T-helper 9 cell (primary cell): ENCODE measurements at places on chromosomes 16 and 17.

- DNase-seq, result no peak
These were observed 4.1 kb downstream of the CCL2 start for GRCh38 chr17:34259146-34259545.

DNA sequence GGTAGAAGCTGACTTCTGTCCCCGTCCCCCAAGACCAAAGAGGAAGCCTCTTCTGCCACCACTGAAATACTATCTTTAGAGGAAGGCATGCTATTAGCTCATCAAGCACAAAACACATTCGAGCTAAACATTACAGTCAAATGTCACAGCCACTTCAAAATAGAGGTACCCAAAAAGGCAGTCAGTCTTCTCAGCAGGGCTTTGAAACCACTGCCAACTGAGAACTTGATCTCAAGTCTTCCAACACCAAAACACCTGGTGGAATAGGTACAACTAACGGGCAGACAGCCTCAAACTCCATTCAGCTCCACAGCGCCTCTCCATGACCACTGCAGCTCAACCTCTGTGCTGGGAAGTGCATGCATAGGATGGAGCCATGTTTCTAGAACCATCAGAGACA lies 36.0 kb downstream of the ZFHX3 start:
- DNase-seq, result no peak

- DNase-seq, result no peak
These were observed 485 bp downstream of the DNAJA3 start for GRCh38 chr16:4426021-4426684.

DNA sequence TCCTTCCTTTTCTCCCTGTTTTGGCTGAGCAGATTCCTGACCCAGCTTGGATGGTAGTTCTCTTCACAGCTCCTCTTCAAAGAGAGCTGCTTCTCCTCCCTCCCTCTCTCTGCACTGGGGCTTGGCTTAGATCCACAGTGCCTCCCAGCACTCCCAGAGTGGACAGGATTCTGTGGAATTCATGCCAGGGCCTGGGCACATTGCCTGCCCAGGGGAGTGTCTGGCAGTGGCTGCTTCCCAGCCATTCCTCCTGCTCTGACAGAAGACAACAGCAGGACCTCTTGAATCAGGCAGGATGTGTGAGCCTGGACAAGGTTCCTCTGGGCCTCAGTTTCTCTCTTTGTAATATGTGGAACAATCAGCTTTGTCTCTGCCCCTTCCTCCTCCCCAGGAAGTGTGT lies 4.5 kb upstream of the MMP28 start:
- DNase-seq, result no peak

- DNase-seq, result no peak
These were observed 46.0 kb upstream of the MMP2 start for GRCh38 chr16:55433030-55433429.

DNA sequence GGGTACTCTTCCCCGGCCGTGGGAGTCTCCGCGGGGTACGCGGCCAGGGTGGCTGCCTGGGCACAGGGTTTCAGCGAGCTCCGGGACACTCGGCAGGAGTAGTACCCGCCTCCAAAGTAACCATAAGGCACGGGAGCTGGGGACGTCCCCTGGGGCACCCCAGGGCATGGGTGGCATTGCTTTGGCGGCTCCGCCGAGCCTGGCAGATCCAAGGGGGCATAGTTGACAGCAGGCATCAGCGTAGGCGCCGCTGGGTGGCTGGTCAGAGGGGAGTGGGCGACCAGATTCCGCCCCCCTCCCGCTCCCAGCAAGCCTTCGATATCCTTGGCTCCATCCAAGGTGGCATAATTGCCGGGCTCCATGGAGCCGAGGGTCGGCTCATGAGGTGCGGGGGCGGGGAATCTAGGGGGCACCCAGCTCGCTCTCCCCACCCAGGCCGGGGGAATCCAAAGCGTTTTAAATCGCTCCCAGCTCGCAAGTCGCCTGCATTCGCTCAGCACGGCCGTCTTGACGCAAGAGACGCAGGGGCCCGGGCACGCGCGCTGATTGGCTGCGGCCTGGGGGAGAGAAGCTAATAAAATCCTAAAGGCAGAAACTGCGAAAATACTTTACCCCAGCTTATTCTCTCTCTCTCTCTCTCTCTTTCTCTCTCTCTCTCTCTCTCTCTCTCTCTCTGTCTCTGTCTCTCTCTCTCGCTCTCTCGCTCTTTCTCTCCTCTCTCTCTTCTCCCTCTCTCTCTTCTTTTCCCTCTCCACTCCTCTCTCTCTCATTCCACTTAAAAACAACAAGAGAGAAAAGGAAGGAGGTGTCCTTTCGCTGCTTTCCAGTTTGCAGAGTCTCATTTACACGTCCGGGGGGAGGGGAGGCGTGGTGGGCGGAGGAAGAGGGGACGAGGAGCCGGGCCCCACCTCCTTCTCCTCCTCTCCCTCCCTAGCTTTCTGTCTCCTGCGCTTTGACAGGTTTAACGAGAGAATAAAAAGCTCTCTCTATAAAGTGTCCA lies at the start of gene HOXB13:
TSS of gene HOXB13 (minus strand) at position 519 of the 1,000 bp plus-strand sequence. CDS start at position 362, 157 bp downstream.
- DNase-seq, result no peak

DNA sequence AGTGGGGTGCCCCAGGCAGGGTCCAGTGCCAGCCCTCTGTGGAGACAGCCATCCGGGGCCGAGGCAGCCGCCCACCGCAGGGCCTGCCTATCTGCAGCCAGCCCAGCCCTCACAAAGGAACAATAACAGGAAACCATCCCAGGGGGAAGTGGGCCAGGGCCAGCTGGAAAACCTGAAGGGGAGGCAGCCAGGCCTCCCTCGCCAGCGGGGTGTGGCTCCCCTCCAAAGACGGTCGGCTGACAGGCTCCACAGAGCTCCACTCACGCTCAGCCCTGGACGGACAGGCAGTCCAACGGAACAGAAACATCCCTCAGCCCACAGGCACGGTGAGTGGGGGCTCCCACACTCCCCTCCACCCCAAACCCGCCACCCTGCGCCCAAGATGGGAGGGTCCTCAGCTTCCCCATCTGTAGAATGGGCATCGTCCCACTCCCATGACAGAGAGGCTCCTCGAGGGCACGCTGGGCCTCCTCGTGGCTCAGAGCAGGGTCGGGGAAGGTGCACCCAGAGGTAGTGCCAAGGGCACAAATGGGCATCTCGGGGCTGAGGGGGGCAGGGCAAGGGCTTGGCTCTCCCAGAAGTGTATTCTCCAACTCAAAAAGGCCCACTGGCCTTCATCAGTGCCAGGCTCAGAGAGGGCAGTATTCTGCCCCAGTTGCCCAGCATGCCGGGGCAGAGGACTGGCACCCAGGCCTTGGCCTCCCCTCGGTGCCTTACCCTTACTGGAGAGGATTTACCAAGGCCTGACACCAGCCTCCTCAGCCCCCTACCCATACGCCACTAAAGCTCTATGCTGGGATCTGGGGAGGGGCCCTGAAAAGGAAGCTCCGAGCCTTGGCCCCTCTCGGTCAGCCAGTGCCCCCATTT lies at the start of gene CDH5:
TSS of gene CDH5 (plus strand) at position 259 of the 867 bp plus-strand sequence. CDS start 12,647 bp downstream, outside the sequence.
- DNase-seq, result no peak

GRCh38 chr17:58421711-58422110 lies 4.4 kb upstream of the RNF43 start:
- DNase-seq, result no peak

GRCh38 chr16:10618710-10619209 lies 38.4 kb upstream of the EMP2 start:
- DNase-seq, result no peak

DNA sequence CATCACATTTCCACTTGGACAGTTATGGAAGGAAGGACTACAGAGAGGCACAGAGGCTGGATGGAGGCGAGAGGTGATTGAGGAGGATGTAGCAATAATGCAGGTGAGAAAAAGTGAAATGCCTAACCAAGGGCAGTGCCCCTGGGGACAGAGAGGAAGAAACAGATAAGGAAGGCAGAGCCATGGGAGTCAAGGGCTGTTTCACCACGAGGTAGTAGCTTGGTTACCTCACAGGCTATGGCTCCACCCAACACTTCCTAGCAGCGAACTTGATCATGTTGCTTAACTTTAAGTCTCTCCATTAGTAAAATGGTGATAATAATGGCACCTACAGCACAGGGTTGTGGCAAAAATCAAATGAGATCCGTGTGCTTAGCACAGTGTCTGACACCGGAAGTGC lies 83.9 kb downstream of the YPEL2 start:
- no peak for DNase-seq

DNA sequence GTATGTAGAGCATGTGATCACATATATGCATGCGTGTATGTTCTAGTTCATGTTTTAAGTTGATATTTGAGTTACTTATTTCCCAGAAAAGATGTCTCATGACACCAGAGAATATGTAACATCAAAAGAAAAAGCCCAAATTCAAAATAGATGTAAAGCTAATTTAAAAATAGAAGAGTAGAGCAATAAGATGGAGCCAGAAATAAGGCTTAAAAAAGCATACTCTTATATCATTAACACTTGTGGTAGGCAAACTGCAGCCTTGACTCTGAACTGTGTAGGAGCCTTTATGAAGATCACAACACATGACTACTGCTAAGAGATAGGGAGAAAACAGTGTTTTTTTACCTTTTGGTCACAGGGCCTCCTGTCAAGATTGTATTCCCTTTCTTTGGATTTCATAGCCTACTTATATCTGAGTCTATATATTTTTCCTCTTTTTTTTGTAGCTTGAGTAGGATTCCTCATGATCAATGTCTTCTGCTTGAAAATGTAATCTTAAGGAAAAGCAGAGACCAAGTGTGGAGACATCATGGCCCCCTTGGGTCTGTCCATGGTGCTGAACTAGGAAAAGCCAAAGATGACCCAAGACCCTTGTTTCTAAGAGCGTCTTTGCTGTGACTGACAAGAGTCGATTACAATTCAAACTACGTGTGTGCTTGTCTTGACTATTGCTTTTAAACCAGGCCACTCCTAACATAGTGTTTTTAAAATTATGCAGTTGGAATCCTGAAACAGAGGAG lies 390.4 kb downstream of the SHISA9 start:
- no peak for DNase-seq

DNA sequence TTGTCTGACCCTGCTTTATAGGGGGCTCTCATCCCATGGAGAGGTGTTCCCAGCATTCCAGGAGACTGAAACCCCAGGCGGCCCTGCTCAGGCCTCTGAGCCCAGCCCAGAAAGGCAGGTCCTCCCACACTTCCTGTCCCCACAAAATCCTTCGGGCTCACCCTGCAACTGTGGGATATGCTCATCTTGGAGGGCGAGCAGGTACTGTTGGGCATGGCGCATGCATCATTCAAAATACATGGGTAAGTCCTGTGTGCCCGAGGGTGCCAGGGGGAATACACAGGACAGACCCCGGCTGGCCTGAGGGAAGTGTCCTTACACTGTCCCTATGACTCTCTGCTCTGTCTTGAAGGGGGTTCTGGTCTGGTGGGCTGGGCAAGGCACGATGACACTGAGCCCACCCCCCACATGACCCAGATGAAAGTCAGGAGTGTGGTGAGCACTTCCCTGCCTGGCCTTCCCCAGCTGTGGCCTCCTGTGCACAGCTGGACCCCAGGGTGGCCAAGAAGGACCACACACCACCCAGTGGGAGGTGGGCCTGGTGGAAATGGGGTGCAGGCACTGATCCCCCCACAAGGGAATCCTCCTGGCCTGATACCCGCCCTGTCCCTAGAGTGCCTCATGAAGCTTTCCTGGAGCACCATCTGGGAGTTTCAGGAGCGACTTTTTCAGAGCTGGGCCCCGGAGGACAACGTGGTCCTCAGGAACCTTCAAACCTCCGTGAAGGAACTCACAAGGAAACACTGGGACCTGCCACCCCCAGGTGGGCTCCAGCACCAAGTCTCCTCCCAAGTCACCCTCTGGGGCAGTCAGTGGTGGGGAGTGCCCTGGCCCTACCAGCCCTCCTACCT lies 46.7 kb downstream of the USP22 start:
- DNase-seq, result no peak

DNA sequence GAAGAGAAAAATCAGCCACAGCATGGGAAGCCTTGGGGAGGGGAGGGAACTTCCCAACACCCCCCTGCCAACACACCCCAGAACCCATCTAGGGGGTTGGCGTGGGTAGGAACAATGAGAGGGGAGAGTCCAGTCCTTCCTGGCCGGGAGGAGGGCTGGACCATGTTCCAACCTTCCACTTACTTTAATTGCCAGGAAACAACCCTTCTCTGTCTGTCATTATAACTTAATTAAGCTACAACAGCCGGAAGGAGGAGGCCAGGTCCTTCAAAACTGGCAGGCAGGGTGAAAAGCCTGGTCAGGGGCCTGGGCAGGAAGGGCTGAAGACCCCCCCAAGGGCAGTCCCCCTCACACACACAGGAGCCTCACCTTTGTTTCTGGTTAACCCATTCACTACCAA lies 447.0 kb downstream of the SOX9 start:
- no peak for DNase-seq

GRCh38 chr16:68074850-68075555 lies 10.2 kb upstream of the NFATC3 start:
- peak; percentile 52 for DNase-seq

- no peak for DNase-seq
These were observed 502.8 kb upstream of the CDH11 start for GRCh38 chr16:65624666-65625065.

DNA sequence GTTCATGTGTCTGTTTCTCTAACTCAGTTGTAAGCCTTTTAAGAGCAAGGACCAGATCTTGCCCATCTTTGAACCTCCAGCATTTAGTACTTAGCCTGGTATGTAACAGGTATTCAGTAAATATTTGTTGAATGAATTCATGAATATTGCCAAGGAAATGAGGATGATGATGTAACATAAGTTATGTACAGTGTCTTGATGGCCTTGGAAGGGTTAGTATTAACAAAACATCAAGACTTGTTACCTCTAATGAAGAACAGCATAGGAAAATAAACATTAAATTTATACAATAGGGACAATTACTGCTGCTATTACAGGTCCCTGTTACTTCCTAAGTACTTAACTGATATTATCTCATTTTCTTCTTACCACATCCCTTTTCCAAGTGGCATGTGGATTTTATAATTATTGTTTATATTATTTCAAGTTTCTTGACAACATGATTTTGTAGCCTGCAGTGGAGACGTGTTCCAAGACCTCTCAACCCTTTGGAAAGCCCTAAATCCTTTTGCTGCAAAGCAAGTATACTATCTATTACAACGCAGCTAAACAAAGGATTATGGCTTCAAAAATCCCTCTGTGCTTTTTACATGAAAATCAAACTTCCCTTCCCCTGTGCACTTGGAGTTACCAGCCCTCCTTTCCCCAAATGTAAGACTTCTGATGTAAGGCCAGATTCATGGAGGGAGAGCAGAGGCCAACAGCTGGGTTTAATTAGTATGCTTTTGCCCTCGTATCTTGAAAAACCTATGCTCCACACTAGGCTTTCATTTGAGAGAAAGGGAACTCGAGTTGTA lies 77.4 kb upstream of the SMIM36 start:
- no peak for DNase-seq

GRCh38 chr16:3625911-3626732 lies 14.7 kb upstream of the SLX4 start:
- DNase-seq, result no peak

- peak; percentile 63 for DNase-seq
These were observed 100.1 kb upstream of the CHMP6 start for GRCh38 chr17:80891397-80892018.

DNA sequence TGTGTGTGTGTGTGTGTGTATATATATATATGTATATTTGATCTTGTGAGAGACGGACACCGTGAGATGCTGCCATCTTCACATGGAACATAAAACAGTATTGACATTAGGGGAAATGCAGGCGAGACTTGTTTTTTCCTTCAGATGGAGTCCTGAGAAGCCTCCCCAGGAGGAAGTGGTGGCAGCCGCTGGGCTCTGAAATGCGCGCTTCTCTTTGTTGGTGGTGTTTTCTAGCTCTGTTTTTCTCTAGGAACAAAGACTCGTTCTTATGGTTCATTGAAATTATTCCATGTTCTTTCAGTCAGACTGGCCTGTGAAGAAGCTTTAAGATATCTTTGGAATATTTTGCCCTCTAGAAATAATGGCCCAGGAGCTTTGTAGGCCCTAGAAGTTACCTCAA lies 32.9 kb downstream of the SNX29 start:
- DNase-seq, result no peak
